ENCODE measurements at places on chromosomes 6 and 20. TPM values are rescaled to one million over a fixed set of nuclear protein-coding genes. Genes with fewer than 3 reads are reported as not detected.

DSP gene
- total RNA-seq, result 19.2 TPM

SLC44A4 gene
- total RNA-seq, result not detected

BPI gene
- not detected for total RNA-seq

TSBP1 gene
- total RNA-seq, result not detected

ZFP57 gene
- 1.4 TPM for total RNA-seq

KIAA1755 gene
- total RNA-seq, result not detected

ZC2HC1B gene
- not detected for total RNA-seq

RAB23 gene
- 3.9 TPM for total RNA-seq

MCM8 gene
- 3.3 TPM for total RNA-seq

MUC22 gene
- total RNA-seq, result not detected

ADA gene
- total RNA-seq, result 16.3 TPM

DNA sequence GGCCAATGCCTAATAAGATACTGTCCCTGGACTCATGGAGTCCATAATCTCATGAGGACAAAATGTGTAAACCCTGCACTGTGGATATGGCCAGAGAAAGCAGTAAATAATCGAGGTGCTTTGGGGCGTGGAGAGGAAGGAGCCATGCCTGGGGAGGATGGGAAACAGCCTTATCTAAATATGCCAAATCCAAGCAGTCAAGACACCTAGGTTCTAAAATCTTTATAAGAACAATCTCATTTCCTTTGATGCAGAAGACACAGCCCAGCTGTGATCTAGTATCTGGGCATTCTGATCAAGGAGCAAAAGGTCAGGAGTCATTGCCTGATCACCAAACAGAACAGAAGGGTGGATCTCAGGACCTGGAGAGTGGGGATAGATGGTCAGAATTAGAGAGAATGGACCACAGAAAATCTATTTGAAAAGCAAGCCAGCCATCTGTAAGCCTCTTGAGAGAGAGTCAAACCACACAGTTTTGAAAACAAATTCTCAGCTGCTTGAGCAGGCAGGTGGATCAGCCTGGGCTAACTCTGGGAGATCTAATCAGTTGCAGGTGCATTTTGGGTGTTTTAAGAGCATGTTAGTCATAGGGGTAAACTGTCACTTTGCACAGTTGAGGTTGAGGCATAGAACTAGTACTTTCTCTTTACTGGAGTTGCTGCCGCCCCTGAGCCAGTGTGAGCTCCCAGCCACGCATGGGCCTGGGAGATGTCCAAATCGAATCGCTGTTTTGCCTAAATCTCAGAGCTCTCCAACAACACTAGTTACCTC lies 130.8 kb upstream of the TNFAIP3 start:
- DNase-seq, result no peak

GRCh38 chr6:17892097-17892686 lies 95.2 kb downstream of the KIF13A start:
- DNase-seq, result no peak

DNA sequence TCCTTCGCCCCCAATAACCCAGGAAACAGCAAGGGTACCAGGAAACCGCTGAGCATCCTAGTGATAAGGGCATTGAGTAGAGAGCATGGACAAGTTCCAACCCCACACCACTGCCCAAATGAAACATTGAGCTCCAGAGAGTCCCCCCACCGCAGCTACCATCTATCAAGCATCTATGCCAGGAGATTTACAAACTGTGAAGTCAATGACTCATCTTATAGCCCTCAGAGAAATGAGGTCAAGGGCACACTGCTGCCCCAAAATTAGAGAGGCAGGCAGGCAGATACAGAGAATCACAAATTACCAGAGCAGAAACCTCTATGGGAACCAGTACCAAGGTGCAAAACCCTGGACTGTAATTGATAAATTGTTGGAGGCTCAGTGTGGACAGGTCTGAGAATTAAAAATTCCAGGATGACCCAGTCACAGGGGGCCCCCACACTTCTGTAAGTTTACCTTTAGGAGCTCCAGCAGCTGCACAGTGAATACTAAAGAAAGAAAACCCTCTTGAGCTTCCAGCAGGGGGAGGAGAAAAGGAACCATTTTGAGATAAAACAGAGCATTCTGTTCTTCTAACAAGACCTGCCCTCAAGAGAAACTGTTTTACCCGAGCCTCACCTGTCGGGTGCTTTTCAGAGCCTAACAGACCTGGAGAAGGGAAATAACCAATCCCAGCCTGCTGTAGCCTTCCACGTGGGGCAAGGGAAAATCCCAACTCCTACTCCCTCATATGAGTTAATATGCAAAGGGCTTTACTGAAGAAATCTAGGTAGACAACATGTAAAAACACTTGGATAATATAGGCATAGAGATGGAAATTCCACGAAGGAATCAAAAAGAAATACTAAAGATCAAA lies 118.0 kb upstream of the ARID1B start:
- no peak for DNase-seq

GRCh38 chr20:45342855-45343531 lies 5.2 kb downstream of the SDC4 start:
- no peak for DNase-seq

DNA sequence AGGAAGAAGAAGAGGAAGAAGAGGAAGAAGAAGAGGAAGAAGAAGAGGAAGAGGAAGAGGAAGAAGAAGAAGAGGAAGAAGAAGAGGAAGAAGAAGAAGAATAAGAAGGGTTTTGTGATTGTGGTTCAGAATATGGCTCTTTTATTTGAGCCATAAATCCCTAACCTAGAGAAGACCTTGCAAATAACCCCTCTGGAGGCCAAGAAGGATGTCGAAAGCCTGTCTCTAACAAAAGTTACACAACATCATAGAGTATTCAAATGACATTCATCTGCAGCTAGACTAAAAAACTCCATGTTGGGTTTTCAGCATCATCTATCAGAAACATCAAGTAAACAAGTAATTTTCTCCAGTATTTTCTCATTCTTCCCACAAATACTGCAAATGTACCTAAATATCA lies 100.9 kb downstream of the RNASET2 start:
- DNase-seq, result no peak

DNA sequence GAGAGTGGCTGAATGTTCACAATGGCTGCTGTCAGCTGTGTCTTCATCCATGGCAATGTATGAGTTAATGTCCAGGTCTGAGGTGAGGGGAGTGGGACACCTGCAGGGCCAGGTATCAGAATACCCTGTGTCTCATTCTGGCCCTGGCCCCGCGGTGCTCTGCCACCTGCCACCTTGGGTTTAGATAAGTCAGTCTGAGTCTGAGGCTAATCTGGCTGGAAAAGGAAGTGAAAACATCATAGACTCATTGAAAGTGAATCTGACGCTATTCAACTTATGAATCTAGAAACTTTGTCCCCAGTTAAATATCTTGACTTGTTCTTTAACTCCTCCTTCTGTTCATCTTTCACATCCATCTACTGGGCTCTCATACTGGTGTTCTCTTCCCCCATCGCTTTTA lies 267.1 kb upstream of the JAG1 start:
- no peak for DNase-seq

DNA sequence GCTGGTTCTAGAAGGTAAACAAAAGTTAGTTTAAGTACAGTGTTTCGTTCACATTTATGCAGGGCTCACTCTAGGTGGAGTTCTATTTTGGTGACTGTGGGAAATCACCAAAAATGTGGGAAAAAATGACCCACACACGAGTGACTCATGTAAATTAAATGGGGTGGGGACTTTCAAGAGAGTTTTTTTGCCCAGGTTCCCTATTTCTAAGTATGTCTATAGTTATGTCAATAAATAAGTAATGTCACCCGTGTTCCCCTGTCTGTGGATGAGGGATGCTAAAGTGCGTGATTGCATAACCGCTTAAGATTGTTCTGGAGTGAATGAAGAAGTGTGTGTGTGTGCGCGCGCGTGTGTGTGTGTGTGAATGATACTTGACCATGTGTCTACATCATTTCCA lies 69.1 kb downstream of the MYB start:
- DNase-seq, result no peak

DNA sequence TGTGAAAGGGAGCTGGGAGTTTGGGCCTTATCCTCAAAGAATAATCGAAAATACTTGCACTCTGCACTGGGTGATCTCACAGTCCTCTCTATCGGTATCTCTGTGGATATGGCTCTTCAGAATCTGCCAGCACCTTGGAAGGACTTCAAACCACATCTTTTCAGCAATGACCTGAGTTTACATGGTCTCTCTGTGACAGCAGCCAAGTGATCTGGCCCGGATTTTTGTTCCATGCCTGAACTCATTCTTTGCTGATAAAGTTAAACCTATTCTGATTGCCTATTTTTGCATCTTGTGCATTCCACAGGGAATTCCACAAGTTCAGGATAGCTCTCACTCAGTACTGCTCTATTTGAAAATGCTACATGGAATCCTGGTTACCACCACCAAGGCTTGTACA lies 98.9 kb downstream of the HDGFL1 start:
- DNase-seq, result no peak

- DNase-seq, result no peak
Observed at GRCh38 chr6:90970672-90971071, 383.8 kb upstream of the MAP3K7 start.

DNA sequence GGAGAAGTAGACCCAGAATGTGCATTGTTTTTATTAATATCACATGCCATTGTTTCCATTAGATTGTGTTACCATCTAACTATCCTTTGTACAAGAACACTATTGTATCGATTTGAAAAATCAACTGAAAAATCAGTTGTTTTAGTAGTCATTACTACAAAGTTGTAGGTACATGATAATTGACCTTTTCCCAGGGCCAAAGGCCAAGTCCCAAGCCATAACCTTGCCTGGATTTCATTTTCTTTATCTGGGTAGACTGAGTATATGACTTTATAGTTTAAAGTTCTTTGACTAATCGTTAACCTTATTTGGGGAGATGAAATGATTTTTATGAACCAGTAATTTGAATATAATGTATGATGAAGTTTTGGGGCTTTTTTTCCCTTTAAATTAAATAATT lies 79.0 kb upstream of the C20orf144 start:
- no peak for DNase-seq

- DNase-seq, result peak; percentile 61
Observed at GRCh38 chr6:158536084-158536890, 23.6 kb upstream of the TMEM181 start.

GRCh38 chr20:12916699-12917098 lies 92.1 kb upstream of the SPTLC3 start:
- DNase-seq, result no peak

GRCh38 chr6:158514176-158514575 lies 45.7 kb upstream of the TMEM181 start:
- DNase-seq, result no peak

GRCh38 chr20:53379014-53379832 lies 214.4 kb downstream of the ZNF217 start:
- no peak for DNase-seq

DNA sequence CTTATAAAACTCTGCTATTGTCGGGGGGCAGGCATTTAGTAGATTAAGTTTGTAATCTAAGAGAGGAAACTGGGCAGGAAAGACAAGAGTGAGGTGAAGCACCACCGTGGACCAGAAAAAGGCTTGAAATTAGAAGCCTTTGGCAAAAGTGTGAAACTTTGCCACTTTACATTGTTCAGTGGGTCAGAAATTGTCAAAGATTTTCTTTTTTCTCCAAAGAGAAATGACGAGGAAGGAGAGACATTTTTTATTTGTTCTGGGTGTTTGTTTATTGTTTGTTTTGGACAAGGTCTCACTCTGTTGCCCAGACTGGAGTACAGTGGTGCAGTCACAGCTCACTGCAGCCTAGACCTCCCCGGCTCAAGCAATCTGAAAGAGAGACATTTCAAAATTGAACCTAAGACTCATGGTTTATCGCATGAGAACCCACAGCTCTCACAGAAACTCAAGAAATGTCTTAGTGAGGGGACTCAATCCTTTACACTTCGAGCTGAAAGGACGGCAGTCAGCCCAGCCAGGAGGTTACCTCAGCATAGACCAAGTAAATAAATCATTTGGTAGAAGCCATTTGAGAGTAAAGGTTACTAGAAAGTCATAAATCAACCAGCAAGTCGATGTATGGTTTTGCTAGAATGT lies 262.8 kb upstream of the TAB2 start:
- DNase-seq, result no peak

GRCh38 chr20:57194154-57194553 lies 72.3 kb downstream of the BMP7 start:
- no peak for DNase-seq

DNA sequence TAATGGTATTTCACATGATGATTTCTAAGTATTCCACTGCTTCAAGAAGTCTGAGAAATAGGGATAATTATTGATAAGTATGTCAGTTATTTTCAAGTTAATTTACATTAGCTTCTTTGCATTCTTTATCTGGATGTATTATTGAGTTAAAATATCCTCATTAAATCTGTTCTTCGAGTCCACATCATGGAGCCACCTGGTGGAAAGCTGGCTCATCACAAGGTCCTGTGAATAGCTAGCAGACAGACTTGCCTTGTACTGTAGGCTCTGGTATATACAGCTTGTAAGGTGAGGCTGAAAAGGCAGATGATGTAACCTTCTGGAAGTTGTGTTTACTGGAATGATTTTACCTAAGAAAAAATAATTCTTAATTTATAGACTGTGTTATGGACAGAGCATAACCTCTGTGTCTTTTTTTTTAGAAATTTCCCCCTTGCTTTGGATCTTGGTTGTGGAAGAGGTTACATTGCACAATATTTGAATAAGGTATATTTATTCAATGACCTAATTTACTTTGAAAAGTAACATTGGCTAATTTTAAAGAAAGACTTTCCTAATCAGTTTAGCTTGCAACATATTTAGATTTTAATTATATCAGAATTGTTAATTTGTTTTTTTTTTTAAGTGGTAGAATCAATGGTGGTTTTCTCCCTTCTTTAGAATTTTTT lies 3.5 kb downstream of the NDUFAF5 start:
- DNase-seq, result peak; percentile 76

- no peak for DNase-seq
Observed at GRCh38 chr6:99789767-99790166, 183.1 kb downstream of the PRDM13 start.

- DNase-seq, result peak; percentile 64
Observed at GRCh38 chr6:147204060-147204785, at the start of gene STXBP5. TSS of gene STXBP5 (plus strand) at chr6:147204417. CDS start at chr6:147204533, 116 bp downstream.

DNA sequence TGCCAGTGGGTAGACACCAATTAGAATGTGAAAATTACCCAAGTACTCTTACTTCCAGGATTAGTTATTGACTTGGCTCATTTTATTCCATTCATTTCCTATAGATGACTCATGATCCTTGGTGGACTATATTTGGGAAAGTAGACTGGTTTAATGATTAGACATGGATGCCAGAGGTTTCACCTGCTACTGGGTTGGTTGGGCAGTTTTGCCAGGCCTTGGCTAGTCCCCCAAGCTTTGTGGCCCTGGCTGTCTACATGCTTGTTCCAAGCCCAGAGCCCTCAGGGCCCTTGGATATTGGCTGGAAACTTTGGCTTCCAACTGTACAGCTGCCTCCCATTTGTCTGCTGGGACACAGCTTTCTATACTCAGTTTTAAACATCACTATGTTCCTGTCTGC lies 104.1 kb downstream of the ZFP64 start:
- no peak for DNase-seq

DNA sequence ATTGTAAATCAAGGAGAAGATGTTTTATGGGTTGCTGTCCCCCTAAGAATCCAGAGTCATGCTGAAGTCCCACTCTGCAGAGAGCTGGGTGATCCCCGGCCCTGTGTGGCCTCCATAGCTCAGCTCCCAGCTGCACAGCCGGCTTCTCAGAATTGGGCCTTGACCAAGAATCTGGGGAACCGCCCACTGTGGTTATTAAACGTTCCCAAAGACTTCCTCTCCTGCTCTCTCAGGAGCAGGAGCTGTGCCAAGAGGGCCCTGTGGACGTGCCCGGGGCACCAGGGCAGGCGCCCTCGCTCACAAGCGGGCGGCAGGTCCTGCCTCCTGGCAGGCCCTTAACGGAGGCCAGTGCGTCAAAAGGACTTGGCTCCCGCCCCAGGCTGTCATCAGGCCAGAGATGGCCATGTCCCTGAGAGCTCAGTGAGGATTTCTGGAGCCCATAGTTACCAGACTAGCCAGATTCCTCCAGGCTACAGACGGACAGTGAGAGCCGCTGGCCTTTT lies 30.4 kb downstream of the ZC3H12D start:
- DNase-seq, result peak; percentile 33

All from lung microvascular endothelial cell (primary cell).